LHCN-M2 (cell line): ENCODE measurements at places on chromosomes 7 and 10. TPM values are rescaled to one million over a fixed set of nuclear protein-coding genes. Genes with fewer than 3 reads are reported as not detected.

OSBPL3 gene
- 41.2 and 48.7 TPM in 2 replicates for total RNA-seq

ANKRD30A gene
- total RNA-seq = not detected in 2 replicates

RAPGEF5 gene
- under 0.01 and 0.06 TPM in 2 replicates for total RNA-seq

LIPJ gene
- not detected in 2 replicates for total RNA-seq

HOGA1 gene
- 0.51 and 1.0 TPM in 2 replicates for total RNA-seq

SLC13A1 gene
- total RNA-seq = not detected in 2 replicates

AFAP1L2 gene
- under 0.01 TPM in 1 of 2 replicates, not detected in the other for total RNA-seq

ERVW-1 gene
- total RNA-seq = not detected in 2 replicates

AKR1B15 gene
- 0.06 TPM in 1 of 2 replicates, not detected in the other for total RNA-seq

GJD4 gene
- 0.06 TPM in 1 of 2 replicates, not detected in the other for total RNA-seq

PNLIPRP2 gene
- not detected in 2 replicates for total RNA-seq

VIPR2 gene
- total RNA-seq = not detected in 2 replicates

GOLGA7B gene
- total RNA-seq = 0.06 TPM in 1 of 2 replicates, not detected in the other

NOLC1 gene
- 76.7 and 96.6 TPM in 2 replicates for total RNA-seq

ADARB2 gene
- total RNA-seq = 0.11 and 0.83 TPM in 2 replicates

APBB1IP gene
- total RNA-seq = not detected in 2 replicates

OR2A25 gene
- not detected in 2 replicates for total RNA-seq

RASA4B gene
- total RNA-seq = 0.40 and 1.2 TPM in 2 replicates

ABCB1 gene
- total RNA-seq = 0.29 and 0.38 TPM in 2 replicates

NOS3 gene
- total RNA-seq = 0.13 TPM in 1 of 2 replicates, not detected in the other

CRYGN gene
- total RNA-seq = not detected in 2 replicates

DYNC1I1 gene
- 1.1 and 2.2 TPM in 2 replicates for total RNA-seq
